ENCODE measurements at places on chromosomes 6 and 20.

GRCh38 chr6:60687085-60687484 is 1598.9 kb downstream of the KHDRBS2 start:
- DNase-seq: no peak

GRCh38 chr20:1278993-1279392 is 12.9 kb downstream of the SNPH start:
- no peak for DNase-seq

- DNase-seq: no peak
Observed at GRCh38 chr6:11711003-11711983, 67.3 kb downstream of the ADTRP start.

DNA sequence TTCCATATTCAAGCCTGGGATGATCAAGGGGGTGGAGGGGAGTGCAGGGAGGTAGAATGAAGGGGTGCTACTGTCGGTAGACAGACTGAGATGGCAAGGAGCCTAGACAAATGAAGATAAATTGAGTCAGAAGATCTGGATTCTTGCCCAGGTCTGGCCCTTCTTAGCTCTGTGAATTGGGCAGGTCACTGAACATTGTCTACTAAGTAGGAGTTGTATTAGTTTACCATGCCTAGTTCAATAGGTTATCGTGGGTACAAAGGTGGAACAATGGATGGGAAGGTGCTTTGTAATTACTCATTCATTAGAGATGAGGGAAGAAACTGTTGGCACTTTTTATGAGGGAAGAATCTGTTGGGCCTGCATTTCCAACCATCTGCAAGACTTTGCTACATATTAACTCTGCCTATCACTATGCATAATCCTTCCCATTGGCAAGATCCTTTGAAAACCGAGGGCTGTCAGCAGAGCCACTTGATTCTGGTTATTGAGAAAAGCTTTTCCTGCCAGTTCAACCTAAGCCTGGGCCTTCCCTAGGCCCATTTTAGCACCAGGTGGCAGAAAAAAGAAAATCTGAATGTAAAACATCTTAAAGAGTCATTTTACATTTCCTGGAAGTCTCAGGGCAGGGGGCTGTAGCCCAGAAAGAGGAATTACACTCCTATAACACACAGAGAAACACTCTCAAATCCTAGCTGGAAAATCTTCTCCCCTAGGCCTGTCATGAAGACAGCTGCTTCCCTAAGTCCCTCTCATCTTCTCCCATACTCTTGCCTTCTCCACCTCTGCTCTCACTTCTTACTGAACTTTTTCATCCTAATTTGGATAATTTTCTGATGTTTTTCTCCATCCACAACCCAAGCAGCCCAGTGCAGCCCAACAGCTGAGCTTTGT is 103.5 kb downstream of the CD24 start:
- no peak for DNase-seq

- DNase-seq: no peak
Observed at GRCh38 chr6:128574402-128574801, 54.0 kb upstream of the PTPRK start.

DNA sequence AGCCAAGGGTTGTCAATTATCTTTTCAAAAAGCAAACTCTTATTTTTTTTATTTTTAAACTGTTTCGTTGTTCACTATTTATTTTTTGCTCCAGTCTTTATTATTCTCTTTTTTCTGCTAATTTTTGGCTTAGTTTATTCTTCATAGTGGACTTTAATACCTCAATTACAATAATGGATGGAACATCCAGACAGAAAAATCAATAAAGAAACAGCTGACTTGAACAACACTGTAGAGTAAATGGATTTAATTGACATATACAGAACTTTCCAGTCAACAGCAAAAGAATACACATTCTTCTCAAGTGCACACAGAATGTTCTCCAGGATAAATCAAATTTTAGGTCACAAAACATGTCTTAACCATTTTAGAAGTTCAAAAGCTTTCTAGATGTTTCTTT is 111.5 kb downstream of the MEI4 start:
- no peak for DNase-seq

GRCh38 chr6:125165256-125165655 is 11.7 kb downstream of the TPD52L1 start:
- DNase-seq: no peak

GRCh38 chr6:43070028-43070632 is 6.0 kb upstream of the PTK7 start:
- DNase-seq: no peak

- no peak for DNase-seq
Observed at GRCh38 chr20:45056473-45057173, 44.3 kb downstream of the KCNS1 start.

DNA sequence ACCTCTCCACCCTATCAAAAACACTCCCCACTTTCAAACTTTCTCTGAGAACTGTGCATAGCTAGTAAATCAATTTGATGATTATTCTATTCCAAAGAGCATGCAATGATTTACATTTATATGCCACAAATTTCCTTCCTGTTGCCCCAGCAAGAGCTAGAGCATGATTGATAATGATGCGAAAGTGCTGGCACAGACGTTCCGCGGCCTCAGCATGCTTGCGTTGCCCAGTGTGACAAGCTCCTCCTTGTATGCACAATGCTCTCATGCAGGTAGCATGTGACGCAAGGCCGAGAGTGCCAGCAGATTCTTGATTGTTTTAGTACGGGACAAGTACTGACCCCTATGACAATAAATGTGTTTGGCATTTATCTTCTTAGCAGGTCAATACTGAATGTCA is 696.3 kb upstream of the SLC35B3 start:
- no peak for DNase-seq

DNA sequence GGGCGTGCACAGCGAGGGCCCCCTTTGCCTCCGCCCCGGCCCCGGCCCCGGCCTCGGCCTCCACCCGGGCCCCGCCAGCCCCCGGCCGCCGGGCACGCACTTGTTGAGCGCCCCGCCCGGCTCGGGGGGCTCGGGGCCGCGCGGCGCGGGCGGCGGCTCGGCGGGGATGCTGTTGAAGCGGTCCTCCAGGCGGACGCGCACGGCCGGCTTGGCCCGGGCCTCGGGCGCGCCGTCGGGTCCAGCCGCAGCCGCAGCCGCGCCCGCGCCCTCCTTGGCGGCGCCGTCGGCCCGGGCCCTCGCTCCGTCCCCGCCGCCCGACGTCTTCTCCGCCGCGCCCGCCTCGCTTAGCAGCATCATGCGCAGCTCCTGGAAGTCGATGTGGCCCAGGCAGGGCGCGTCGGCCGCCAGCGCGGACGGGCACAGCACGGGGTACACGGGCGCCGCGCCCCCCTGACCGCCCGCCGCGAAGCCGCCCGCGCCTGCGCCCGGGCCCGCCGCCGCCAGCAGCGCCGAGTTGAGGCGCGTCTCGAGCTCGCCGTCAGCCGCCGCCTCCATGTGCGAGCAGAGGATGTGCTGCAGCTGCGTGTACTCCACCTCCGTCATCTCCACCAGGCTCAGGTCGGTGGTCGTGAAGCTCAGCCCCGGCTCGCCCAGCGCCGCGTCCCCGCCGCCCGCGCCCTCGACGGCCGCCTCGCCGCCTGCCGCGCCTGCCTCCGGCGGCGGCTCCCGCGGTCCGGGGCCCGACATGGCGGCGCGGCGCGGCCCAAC is 514 bp downstream of the TCFL5 start:
- DNase-seq: peak; percentile 17

DNA sequence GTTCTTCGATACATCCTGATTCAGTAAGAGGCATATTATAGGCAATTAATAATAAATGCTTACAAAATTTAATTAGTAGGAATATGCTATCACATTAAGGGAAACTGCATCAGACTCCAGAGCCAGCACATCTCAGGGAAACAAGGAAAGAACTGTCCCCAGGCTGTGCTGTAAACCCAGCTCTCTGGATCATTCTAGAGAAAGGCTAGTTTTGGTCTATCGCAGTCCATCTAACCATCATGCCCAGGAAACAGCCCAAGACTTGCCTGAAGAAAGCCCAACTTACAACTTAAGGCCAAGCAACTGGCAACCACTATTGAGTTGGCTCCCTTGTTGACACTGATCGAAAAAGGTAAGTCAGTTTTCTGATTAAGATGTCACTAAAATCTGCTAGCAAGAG is 11.3 kb downstream of the MAP3K5 start:
- no peak for DNase-seq

- no peak for DNase-seq
Observed at GRCh38 chr6:116402108-116402937, 31.6 kb downstream of the DSE start.

DNA sequence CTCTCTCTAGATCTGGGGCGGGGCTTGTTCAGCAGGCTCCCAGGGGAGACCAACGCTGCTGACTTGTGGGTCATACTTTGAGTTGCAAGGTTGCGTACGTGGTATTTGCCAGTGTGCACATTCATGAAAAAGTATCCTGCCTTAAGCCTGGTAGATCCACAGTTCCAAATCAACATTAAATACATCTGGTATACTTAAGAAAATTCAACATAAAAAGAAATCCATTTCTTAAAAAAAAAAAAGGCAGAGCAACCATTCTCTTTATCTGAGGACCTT is 81.4 kb downstream of the SLC22A3 start:
- no peak for DNase-seq

GRCh38 chr6:9116026-9116425 is 680.7 kb upstream of the SLC35B3 start:
- DNase-seq: no peak

DNA sequence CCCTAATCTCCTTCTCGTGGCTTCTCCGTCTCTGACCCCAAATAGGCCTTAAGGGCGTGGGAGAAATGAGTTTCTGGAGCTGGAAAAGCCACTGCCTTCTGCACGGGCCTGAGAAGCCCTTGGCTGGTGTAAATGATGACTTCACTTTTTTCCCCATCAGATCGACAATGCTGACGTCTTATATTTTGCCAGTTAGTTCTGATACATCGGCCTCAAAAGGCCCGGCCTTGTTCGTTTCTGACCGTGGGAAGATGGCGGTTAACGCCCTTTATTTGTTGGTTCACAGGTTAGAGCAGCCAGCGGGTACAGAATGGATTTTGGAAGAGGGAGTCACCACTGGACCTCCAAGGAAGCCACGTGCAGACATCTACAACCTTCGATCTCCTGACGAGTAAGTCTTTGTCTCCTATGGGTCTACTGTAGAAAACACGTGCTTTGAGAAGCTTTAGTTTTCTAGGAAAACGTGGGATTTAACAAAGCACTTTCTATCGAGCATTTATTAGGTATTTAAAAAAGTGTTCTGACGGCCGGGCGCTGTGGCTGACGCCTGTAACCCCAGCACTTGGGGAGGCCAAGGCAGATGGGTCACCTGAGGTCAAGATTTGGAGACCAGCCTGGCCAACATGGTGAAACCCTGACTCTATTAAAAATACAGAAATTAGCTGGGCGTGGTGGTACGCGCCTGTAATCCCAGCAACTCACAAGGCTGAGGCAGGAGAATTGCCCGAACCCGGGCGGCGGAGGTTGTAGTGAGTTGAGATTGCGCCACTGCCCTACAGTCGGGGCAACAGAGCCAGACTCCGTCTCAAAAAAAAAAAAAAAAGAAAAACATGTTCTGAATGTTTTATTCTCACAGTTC is 1.2 kb upstream of the ZNFX1 start:
- no peak for DNase-seq

GRCh38 chr6:138086573-138087196 is 20.5 kb downstream of the PERP start:
- no peak for DNase-seq

DNA sequence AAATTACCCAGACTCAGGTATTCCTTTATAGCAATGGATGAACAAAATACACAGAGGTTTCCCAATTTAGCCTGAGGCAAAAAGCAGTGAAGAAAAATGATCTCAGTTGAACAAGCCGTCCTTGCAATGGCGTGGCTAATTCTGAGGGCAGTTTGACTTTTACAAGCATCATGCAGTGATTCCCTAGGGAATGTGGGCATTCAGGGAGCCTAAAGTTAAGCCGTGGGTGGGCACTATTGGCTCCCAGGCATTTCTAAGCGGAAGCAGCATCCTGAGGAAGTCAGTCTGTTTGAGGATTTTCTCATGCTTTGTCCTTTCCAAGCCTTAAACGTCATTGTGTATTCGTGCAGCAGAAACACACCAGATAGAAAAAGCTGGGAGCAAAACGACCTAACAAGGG is 133.9 kb downstream of the MYLK4 start:
- DNase-seq: no peak

- DNase-seq: no peak
Observed at GRCh38 chr6:93624408-93624807, 205.0 kb upstream of the EPHA7 start.

- no peak for DNase-seq
Observed at GRCh38 chr6:145155411-145155810, 579.9 kb downstream of the EPM2A start.

GRCh38 chr6:33440649-33441309 is 13.6 kb upstream of the ZBTB9 start:
- DNase-seq: no peak

DNA sequence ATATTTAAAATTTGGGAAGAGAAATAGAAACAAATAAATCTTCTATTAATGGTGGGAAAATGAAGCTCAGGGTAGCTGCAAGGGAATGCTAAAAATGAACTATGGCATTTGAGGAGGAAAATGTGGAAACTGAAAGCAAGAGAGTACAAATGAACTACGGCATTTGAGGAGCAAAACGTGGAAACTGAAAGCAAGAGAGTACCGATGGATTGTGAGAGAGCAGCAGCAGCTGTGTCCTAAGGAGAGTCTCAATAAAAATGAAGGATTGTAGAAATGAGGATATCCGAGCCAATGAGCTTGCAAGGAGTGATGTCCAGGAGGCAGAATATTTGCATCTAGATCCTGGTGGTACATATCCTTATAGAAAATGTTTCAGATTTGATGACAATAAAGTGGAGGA is 547.1 kb upstream of the ZNF337 start:
- DNase-seq: no peak

DNA sequence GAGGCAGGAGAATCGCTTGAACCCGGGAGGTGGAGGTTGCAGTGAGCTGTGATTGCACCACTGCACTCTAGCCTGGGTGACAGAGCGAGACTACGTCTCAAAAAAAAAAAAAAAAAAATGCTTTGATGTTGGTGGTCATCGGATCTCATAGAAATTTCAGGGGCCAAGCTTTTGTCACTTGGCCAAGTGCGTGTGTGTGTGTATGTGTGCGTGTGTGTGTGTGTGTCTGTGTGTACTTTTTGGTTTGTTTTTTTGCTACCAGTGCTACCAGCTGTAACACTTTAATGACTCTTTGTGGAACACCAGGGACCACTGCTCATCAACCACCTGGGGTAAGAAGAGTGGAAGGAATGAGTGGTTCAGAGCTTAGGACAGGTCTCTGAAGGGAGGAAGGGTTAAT is 49.7 kb downstream of the TRAF3IP2 start:
- no peak for DNase-seq

- no peak for DNase-seq
Observed at GRCh38 chr6:140912686-140913085, 1220.0 kb upstream of the GJE1 start.

- DNase-seq: no peak
Observed at GRCh38 chr6:42049116-42049809, 1.1 kb upstream of the TAF8 start.

DNA sequence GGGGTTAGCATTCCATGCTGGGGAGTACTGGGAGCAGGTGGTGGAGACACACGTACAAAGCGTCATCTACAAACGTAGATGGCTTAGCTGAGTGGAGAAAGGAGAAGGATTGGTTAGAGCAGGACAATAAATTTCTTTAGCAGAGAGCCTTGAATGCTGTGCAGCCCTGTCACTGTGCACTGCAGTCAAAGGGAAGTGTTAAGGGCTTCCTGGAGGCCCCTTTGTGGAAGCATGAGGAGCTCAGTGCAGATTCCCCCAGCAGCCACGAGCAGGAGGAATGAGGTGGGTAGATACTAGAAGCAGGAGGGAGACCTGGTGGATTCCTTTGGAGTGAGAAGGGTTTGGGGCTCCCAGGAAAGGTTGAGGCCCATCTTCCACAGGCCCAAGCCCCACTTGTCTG is 6.1 kb upstream of the TREML4 start:
- no peak for DNase-seq

- no peak for DNase-seq
Observed at GRCh38 chr20:3927486-3928291, 38.5 kb downstream of the PANK2 start.
